ENCODE measurements at places on chromosomes 3 and 15.
A peak's percentile ranks its signal among the peaks of the same experiment; 100 is the strongest.

- DNase-seq, result peak; percentile 56
These were observed 133.1 kb downstream of the SMAD6 start for GRCh38 chr15:66834881-66835878.

GRCh38 chr3:78204977-78205376, 1165.1 kb downstream of the ROBO2 start:
- DNase-seq, result peak; percentile 2

- no peak for DNase-seq
These were observed 47.1 kb downstream of the SUMF1 start for GRCh38 chr3:4419920-4420319.

DNA sequence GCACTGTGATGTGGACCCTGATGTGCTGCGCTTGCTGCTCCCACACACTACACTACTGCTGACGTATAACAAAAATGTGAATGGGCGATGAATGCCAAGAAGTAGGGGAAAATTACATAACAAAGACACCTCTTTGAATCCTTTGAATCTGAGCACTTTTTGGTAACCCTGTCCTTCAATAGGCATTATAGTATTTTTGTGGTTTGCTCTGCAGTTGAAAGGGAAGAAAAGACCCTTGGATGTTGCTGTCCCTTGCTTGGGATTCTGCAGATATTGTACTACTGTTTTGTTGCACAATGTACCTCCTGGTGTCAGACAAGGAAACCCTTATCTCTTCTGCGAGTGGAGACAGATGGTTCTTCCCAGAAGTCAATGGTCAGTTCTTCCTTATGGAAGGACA, 124.8 kb upstream of the UBE3A start:
- DNase-seq, result no peak

DNA sequence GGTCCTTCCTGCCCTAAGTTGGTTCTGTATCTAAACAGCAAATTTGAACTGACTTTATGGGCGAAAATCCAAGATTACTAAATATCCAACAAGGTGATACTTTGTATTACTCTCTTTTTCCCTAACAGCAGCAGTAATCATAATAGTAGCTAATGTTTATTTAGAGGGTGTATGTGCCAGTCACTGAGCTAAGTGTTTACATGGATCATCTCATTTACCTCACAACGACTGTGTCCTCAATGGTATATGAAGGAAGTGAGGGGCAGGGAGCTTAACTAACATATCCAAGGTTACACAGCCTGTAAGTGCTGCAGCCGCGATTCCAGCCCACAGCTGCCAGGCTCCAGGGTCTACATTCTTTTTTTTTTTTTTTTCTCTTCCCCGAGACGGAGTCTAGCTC, 10.3 kb upstream of the LRRC34 start:
- no peak for DNase-seq

GRCh38 chr3:189756582-189757078, 125.4 kb downstream of the TP63 start:
- no peak for DNase-seq
